NB4 (cell line): ENCODE measurements at places on chromosomes 16 and 17.
A peak's percentile ranks its signal among the peaks of the same experiment; 100 is the strongest.

DNA sequence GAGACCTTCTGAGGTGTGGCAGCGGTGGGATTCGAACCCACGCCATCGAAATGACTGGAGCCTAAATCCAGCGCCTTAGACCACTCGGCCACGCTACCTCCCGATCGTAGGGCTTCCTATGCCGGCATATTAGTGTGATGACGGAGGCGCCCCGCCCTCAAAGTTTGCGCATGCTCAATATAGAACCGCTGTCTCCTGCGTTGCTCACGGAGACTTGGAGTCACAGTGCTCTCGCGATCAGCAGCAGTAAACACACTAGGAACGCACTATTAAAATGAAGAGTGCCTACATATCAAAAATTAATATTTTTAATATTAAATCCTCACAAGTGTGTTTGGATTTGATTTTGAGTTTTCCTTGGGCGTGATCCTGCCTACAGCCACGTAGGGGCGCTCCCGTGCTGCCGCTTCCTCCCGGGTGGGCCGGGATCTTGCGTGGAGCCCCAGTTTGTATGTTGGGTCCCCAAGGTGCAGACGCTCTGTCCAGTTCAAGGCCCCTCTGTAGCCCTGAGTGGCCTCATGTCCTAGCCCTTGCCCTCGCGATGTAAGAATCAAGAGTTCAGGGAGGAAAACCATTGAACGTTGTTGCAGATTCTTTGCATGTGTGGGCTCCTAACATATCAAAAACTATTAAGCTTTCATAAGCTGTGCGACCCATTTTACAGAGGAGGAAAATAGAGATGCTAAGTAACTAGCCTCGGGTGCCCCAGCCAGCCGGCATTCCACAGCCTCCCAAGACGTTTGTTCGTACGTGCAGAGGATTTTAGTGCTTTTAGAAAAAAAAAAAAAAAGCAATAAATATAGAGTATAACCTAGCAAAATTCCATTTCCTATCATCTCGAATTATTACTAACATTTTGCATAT is 10.2 kb upstream of the EEF2K start:
- DNase-seq: peak; percentile 88

- no peak for DNase-seq
Measured at GRCh38 chr16:60902114-60902513, 1134.1 kb downstream of the CDH8 start.

DNA sequence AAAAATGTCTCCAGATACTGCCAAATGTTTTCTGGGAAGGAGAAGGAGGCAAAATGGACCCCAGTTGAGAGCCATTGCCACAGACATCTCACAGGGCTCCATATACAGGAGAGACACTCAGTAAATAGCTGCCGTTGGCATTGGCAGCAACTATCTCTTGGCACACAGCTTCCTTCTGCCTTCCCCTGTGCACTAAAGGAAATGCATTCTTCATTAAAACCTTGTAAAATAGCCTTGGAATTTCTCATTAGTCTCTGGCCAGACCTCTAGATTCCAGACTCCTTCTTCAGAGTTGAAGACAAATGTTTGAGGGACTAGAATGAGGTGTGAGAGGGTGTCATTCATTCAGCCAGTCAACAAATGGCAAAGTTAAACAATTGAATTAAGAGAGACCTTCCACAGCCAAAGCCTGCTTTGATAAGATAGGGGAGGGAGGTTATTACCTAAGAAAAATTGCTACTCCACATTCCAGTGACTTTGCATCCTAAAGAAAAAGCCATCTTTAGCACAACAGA is 223.9 kb upstream of the HS3ST3A1 start:
- DNase-seq: no peak

GRCh38 chr16:17775061-17775460 is 304.3 kb upstream of the XYLT1 start:
- no peak for DNase-seq

GRCh38 chr17:59512844-59513385 is 52.5 kb upstream of the DHX40 start:
- DNase-seq: no peak

DNA sequence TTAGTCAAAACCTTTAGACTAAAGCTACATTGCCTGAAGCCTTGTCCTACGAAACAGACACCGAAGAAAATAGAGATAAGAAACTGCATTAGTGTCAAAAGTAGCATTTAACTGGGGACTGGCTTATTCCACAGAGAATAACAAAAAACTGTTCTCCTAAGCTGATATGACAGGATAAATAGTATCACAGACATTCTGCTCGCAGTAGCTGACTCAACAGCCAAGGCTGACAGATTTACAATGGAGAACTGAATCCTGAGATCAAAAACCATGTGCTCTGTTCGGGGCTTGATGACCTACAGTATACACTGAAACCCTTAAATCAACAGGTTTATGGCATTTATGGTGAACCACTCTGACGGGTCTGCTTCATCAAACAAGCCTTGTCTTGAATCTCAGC is 25.5 kb downstream of the ADAMTS18 start:
- no peak for DNase-seq
